ENCODE measurements at places on chromosomes 3 and 15.

GRCh38 chr3:195185583-195185982 lies 85.4 kb downstream of the XXYLT1 start:
- no peak for DNase-seq

GRCh38 chr3:197174927-197175326 lies 123.5 kb downstream of the DLG1 start:
- no peak for DNase-seq

GRCh38 chr3:134449951-134450350 lies 35.8 kb downstream of the ANAPC13 start:
- DNase-seq: no peak

- no peak for DNase-seq
Measured at GRCh38 chr15:61764141-61764540, 296.1 kb downstream of the VPS13C start.

DNA sequence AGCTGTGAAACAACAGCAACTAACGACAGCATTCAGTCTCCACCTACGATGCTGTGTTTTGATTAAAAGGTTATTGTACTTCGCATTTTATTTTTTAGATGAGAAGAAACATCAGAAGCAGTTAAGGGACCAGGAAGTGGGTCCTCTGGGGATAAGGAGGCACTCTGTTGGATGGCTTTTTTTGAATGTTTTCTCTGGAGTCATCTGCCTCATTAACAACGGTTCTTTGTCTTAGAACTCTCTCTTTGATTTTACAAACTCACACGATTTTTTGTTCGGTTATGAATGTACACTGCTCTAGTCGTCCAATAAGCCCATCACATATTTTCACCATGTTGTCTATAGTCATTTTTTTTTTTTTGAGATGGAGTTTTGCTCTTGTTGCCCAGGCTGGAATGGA lies 36.0 kb upstream of the ARPIN start:
- no peak for DNase-seq

GRCh38 chr15:49902685-49903501 lies 216.1 kb downstream of the ATP8B4 start:
- no peak for DNase-seq

DNA sequence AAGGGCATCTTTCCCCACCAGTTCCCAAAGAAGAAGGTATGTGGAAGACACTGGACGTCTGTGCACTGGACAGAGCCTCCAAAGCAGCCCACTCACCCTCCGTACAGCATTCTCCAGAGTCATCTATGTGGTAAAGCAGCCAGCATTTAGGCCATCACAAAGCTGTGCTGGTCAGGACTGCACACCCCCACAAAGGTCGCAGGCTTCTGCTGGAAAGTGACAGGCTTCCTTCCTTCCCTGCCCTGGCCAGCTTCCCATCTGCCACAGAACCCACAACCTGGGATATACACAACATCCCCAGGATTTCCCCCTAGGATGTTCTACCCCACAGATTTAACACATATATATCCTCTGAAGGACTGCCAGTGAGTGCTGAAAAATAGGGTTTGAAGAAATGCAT lies 64.6 kb upstream of the GALNT15 start:
- no peak for DNase-seq

DNA sequence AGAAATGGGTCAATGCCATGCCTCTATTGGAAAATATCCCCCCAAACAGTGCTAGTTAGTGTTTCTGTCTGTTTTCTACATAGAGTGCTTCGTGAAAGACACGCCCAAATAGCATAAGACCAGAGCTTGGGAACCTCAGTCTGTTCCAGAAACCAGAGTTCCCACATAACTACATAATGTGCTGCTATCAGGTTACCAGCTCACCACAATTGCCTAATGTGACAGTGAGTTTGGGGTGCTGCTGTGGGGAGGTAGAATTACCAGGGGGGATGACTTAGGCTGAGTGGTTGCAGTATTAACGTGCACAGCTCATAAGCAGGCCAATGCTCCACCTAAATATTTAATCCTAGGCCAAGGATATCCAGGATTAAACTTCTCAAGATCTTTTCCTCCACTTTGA lies 39.2 kb downstream of the DUT start:
- no peak for DNase-seq

GRCh38 chr3:76986876-76987474 lies 52.9 kb upstream of the ROBO2 start:
- no peak for DNase-seq

DNA sequence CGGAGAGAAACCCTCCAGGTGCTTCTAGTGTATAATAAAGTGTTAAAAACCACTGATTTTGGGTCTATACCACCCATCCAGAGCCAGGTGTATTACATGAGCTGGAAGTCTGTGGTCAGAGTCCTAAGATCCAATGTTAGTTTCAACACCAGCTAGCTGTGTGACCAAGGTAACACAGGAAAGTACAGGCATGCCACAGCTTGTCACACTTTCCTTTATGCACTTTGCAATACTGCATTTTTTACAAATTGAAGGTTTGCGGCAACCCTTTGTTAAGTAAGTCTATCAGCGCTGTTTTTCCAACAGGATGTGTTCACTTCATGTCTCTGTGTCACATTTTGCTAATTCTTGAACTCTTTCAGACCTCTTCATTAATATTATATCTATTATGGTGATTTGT lies 201.3 kb upstream of the PRICKLE2 start:
- DNase-seq: no peak

Data from stimulated activated CD4-positive, alpha-beta T cell treated with anti-CD3 and anti-CD28 coated beads, Interleukin-12 subunit alpha, Interleukin-12 subunit beta, amount 100 ng/mL, for 48 hours (primary cell).